ENCODE measurements at places on chromosomes 1 and 21. TPM values are rescaled to one million over a fixed set of nuclear protein-coding genes. Genes with fewer than 3 reads are reported as not detected.

Gene PRELP
- not detected for total RNA-seq

Gene SLC35F3
- total RNA-seq = not detected

Gene CNKSR1
- 4.5 TPM for total RNA-seq

Gene FAM229A
- 22.6 TPM for total RNA-seq

Gene TNFRSF4
- total RNA-seq = 7.8 TPM

Gene SLC41A1
- 27.8 TPM for total RNA-seq

Gene CD34
- total RNA-seq = 3.4 TPM

Gene EXTL1
- total RNA-seq = 0.32 TPM

Gene ZNF695
- 0.36 TPM for total RNA-seq

Gene VANGL2
- 0.13 TPM for total RNA-seq

Gene NEK2
- 0.29 TPM for total RNA-seq

Gene HSD11B1
- not detected for total RNA-seq

Gene LCE1D
- not detected for total RNA-seq

GRCh38 chr1:74689621-74690363 lies 16.2 kb upstream of the ERICH3 start:
- H3K4me3 ChIP-seq = no peak overlapping the region
- H3K27me3 ChIP-seq = no peaks in the 10 kb centered on the region
- DNase-seq = peak; percentile 46

DNA sequence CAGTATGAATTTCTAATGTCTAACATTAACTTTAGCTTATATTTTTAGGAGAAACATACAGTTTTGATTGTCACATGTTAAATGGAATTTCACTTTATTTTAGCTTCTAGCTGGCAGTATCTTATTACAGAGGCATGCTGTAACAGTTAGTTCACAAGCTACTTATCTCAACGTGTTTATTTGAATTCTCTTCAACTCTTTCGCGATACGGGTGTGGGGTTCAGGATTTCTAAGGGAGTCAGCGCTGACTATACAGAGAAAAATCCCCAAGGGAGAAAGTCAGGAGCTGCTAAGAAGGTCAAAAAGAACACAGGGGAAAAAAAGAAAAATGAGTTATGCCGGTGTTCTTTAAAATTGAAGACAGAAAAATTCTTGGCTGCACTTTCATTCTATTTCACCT lies 296.2 kb downstream of the VAV3 start:
- H3K4me1 ChIP-seq = no peaks in the 10 kb centered on the region
- no peaks in the 10 kb centered on the region for H3K27me3 ChIP-seq

DNA sequence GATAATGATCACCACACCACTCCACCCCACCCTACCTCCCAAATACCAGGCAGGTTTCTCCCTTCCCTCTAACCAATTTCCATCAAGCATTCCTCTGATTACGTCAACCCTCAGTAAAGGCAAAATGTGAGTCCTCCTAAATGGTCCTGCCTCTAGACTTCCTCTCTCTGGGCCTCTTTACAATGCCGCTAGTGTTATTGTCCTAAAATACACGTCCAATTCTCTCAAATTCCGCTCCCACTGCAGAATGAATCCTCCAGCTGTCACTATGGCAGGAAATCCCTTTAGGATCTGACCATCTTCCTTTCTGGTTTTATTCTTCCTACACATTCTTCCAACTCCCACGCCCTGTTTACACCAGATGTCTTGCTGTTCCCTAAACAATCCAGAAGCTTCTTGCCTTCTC lies 68.7 kb downstream of the DEGS1 start:
- DNase-seq = no peak
- H3K27me3 ChIP-seq = no peaks in the 10 kb centered on the region
- no peaks in the 10 kb centered on the region for H3K36me3 ChIP-seq
- H3K27ac ChIP-seq = no peak overlapping the region
- H3K4me3 ChIP-seq = no peak overlapping the region

DNA sequence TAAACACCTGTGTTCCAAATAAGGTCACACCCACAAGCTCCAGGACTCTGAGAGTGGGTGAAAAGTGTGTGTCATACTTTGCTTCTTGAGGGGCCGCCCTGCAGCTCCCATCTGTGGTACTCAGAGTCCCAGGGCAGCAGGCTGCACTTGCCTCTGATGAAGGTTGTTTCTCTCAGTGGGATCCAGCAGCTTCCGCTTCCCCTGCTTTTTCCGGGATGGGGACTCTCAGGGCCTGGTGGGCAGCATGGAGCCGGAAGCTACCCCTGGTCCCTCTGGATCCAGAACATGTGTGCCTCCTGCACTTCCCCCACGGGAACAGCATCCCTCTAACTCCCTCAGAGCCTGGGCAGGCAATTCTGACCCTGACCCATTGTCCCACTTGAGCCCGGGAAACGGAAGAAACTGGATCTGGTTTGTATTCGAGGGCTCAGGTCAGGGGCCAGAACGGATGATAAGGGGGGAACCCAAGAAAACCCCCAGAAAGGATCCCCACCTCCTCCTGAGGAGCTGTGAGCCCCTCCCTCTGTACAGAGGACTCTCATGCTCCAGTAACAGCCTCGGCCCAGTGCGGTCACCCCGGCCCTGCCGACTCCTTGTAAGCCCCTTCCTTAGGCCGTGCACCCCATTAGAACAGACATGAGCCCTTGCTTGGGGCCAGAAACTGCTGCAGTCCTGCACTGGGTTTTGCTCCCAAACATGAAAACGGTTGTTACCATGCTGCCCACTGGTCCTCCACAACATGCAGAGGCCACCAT lies 189.5 kb upstream of the C1orf174 start:
- DNase-seq = no peak
- H3K4me1 ChIP-seq = no peaks in the 10 kb centered on the region
- H3K36me3 ChIP-seq = no peaks in the 10 kb centered on the region
- no peaks in the 10 kb centered on the region for H3K27me3 ChIP-seq
- H3K4me3 ChIP-seq = no peak overlapping the region
- no peak overlapping the region for H3K27ac ChIP-seq

- H3K27ac ChIP-seq = no peak overlapping the region
- no peak for DNase-seq
- no peaks in the 10 kb centered on the region for H3K4me1 ChIP-seq
- H3K4me3 ChIP-seq = no peak overlapping the region
- peaks cover 21% of the 10 kb centered on the region for H3K36me3 ChIP-seq
- H3K27me3 ChIP-seq = no peaks in the 10 kb centered on the region
These were observed 33.0 kb downstream of the COP1 start for GRCh38 chr1:176174108-176174507.

GRCh38 chr1:56063461-56063860 lies 515.9 kb downstream of the PLPP3 start:
- H3K27me3 ChIP-seq = no peaks in the 10 kb centered on the region
- no peak overlapping the region for H3K4me3 ChIP-seq
- no peak for DNase-seq
- no peak overlapping the region for H3K27ac ChIP-seq
- H3K36me3 ChIP-seq = no peaks in the 10 kb centered on the region

GRCh38 chr1:183807549-183808168 lies 2.7 kb downstream of the RGL1 start:
- no peak for DNase-seq
- no peaks in the 10 kb centered on the region for H3K36me3 ChIP-seq
- H3K4me1 ChIP-seq = no peaks in the 10 kb centered on the region
- no peaks in the 10 kb centered on the region for H3K27me3 ChIP-seq

GRCh38 chr1:63847308-63847910 lies 73.6 kb downstream of the ROR1 start:
- no peaks in the 10 kb centered on the region for H3K27me3 ChIP-seq
- no peaks in the 10 kb centered on the region for H3K36me3 ChIP-seq
- H3K27ac ChIP-seq = no peak overlapping the region
- no peak overlapping the region for H3K4me3 ChIP-seq
- no peak for DNase-seq
- H3K4me1 ChIP-seq = no peaks in the 10 kb centered on the region

- no peak overlapping the region for H3K4me3 ChIP-seq
- DNase-seq = no peak
These were observed 33.9 kb upstream of the INSL5 start for GRCh38 chr1:66834926-66835325.

DNA sequence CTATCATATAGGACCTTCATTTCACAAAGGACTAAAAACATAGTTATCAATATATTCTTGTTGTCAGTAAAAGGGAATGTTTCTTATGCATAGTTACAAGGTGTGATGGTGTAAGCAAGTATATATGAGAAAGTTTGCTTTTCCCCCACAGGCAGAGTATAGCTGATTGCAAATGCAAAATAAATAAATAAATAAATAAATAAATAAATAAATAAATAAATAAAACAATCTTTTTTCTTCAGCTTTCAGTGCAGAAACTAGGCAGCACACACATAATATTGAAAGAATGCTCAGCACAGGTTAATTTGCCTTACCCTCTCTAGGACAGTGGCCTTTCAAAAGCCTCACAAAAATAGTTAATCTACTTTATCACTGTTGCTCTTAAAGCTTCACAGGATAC lies 138.8 kb downstream of the BRINP3 start:
- no peaks in the 10 kb centered on the region for H3K36me3 ChIP-seq
- H3K4me1 ChIP-seq = no peaks in the 10 kb centered on the region
- H3K4me3 ChIP-seq = no peak overlapping the region
- no peak overlapping the region for H3K27ac ChIP-seq

DNA sequence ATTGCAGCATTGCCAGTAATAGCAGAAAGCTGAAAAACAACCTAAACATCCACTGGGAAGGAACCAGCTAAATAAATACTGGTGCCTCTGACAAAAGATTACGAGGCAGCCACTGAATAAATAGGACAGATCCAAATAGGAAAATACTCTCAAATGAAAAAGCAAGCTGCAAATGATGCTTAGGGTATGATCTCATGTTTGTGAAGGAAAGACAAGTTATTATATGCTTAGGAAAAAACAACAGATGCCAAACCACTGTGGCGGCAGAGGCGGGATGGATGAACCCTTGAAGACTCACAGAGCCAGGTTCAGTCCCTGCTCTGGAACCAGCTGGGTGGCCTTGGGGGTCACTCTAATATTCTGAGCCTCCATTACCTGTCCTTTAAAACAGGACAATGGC lies 41.6 kb downstream of the MATN1 start:
- H3K27ac ChIP-seq = no peak overlapping the region
- no peak overlapping the region for H3K4me3 ChIP-seq
- H3K36me3 ChIP-seq = no peaks in the 10 kb centered on the region
- DNase-seq = no peak
- peaks cover 9% of the 10 kb centered on the region for H3K27me3 ChIP-seq

GRCh38 chr1:238606457-238606856 lies 715.7 kb upstream of the ZP4 start:
- H3K4me3 ChIP-seq = no peak overlapping the region
- no peak for DNase-seq
- H3K27ac ChIP-seq = no peak overlapping the region
- H3K36me3 ChIP-seq = no peaks in the 10 kb centered on the region
- H3K27me3 ChIP-seq = no peaks in the 10 kb centered on the region

GRCh38 chr1:6962996-6963911 lies 178.0 kb downstream of the CAMTA1 start:
- peak; percentile 57 for DNase-seq
- no peak overlapping the region for H3K4me3 ChIP-seq
- no peaks in the 10 kb centered on the region for H3K27me3 ChIP-seq
- no peaks in the 10 kb centered on the region for H3K36me3 ChIP-seq
- peak overlapping the region; percentile 46 for H3K27ac ChIP-seq
- H3K4me1 ChIP-seq = no peaks in the 10 kb centered on the region

GRCh38 chr21:45306453-45306831 lies 18.7 kb upstream of the POFUT2 start:
- H3K27me3 ChIP-seq = no peaks in the 10 kb centered on the region
- H3K4me3 ChIP-seq = no peak overlapping the region
- H3K4me1 ChIP-seq = no peaks in the 10 kb centered on the region
- no peak overlapping the region for H3K27ac ChIP-seq
- no peak for DNase-seq
- no peaks in the 10 kb centered on the region for H3K36me3 ChIP-seq

DNA sequence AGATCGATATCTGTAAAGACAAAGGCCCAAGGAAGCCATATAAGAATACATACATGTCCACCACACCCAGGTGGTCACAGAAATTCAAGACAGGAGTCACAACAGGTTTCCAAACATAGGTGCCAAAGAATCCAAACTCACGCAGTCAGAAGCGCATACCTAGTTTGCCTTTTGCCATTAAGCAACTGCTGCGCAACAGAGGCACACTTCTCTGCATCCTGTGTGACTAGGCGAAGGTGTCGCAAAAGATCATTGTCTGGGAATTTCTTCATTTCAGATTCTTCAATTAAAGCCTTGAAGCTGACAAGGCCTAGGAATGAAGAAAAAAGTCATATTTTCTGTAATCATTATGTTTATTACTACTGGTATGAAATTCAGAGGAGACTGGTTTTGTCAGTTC lies 32.2 kb upstream of the SYT2 start:
- no peak overlapping the region for H3K27ac ChIP-seq
- H3K27me3 ChIP-seq = no peaks in the 10 kb centered on the region
- H3K36me3 ChIP-seq = peaks cover 5% of the 10 kb centered on the region
- no peak for DNase-seq
- no peaks in the 10 kb centered on the region for H3K4me1 ChIP-seq

GRCh38 chr1:17689011-17689410 lies 66.1 kb upstream of the ACTL8 start:
- no peaks in the 10 kb centered on the region for H3K36me3 ChIP-seq
- H3K4me3 ChIP-seq = no peak overlapping the region
- no peaks in the 10 kb centered on the region for H3K27me3 ChIP-seq
- DNase-seq = no peak
- H3K4me1 ChIP-seq = no peaks in the 10 kb centered on the region

DNA sequence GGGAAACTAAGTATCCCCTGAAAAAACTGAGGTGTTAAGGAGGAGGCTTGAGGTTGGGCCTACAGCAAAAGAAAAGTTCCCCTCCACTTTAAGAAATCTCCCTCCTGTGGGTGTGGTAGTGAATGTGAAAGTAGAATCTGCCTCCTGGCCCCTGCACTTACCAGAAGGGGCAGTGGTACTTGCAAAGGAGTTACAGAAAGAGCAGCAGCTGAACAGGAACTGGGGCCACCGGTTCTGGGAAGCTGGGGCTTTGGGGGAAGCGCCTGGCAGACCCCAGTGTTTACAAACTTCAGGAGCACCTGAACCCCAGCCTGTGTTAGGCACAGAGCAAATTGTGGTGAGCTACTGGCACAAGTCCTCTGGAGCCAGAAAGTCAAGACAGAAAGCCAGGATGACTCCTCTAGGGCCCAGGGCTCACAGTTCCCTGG lies 250.2 kb upstream of the FGGY start:
- peaks cover 30% of the 10 kb centered on the region for H3K4me1 ChIP-seq
- H3K27ac ChIP-seq = no peak overlapping the region
- no peaks in the 10 kb centered on the region for H3K27me3 ChIP-seq
- no peak overlapping the region for H3K4me3 ChIP-seq
- DNase-seq = peak; percentile 34

- no peaks in the 10 kb centered on the region for H3K4me1 ChIP-seq
- DNase-seq = no peak
- no peaks in the 10 kb centered on the region for H3K36me3 ChIP-seq
- no peak overlapping the region for H3K27ac ChIP-seq
These were observed 137.3 kb downstream of the ZSCAN20 start for GRCh38 chr1:33609739-33610138.

GRCh38 chr1:232657426-232658005 lies 27.6 kb upstream of the SIPA1L2 start:
- no peaks in the 10 kb centered on the region for H3K4me1 ChIP-seq
- H3K4me3 ChIP-seq = no peak overlapping the region

- no peaks in the 10 kb centered on the region for H3K4me1 ChIP-seq
- no peaks in the 10 kb centered on the region for H3K27me3 ChIP-seq
- no peaks in the 10 kb centered on the region for H3K36me3 ChIP-seq
These were observed 106.5 kb downstream of the SLC16A1 start for GRCh38 chr1:112849425-112850033.
